ENCODE measurements at places on chromosomes 13 and 19.
A peak's percentile ranks its signal among the peaks of the same experiment; 100 is the strongest.

- DNase-seq, result no peak
Observed at GRCh38 chr13:86085890-86086289, 286.7 kb upstream of the SLITRK6 start.

- no peak for DNase-seq
Observed at GRCh38 chr19:3145909-3146676, 10.3 kb downstream of the GNA15 start.

GRCh38 chr13:24911133-24911908 lies 147.4 kb downstream of the RNF17 start:
- no peak for DNase-seq

- no peak for DNase-seq
Observed at GRCh38 chr13:102461302-102461701, 59.5 kb upstream of the FGF14 start.

GRCh38 chr13:94968040-94968756 lies 255.9 kb upstream of the SOX21 start:
- peak; percentile 67 for DNase-seq

- peak; percentile 95 for DNase-seq
Observed at GRCh38 chr19:13152974-13153568, 2.9 kb downstream of the IER2 start.

DNA sequence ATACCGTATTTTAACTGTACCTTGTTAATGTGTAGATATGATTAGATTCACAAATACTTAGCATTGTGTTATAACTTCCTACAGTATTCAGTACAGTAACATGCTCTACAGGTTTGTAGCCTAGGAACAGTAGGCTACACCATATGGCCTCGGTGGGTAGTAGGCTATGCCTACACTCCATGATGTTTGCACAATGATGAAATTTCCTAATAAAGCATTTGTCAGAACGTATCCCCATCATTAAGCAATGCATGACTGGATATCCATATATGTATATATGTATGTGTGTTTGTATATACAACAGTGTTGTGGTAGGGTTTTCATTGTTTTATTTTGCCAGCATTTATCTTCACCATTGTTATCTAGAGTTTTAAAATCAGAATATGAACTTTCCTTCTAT lies 119.4 kb downstream of the SLC7A1 start:
- no peak for DNase-seq

DNA sequence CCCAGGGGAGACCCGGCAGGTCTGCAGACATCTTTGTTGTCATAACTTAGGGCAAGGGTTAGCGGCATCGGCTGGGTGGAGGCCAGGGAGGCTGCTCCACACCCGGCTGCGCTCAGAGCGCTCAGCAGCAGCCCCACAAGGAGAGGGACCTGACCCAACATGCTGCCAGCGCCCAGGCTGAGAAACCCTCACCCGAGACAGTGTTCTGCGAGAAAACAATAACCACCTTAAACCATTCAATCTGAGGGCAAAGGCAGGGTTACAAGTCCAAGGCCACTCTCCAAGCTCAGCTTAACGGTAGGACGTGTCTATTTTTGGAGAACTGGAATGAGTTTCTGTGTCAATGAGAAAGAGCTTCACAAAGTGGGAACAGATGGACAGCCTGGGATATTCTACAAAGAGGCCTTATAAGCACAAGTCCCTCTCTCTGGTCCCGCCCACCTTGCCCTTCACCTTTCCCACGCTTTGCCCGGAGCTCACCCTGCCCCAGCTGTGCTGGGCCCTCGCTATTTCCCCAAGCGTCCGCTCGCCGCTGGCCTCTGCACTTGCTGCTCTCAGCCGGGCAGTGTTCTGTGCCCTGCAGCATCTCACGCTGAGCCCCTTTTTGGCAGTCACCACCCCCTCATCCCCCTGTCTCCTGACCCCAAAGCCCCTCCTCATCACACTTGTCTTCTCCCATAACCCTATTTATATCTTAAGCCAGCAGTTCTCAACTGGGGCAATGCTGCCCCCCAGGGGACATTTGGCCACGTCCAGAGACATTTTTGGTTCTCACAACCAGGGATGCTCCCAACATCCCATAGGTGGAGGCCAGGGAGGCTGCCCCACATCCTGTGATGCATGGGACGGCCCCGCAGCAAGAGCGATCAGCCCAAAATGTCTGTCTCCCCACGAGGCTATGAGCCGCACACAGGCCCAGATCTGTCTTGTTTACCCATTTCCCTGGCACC lies 17.6 kb downstream of the PPP1R12C start:
- peak; percentile 73 for DNase-seq

- DNase-seq, result no peak
Observed at GRCh38 chr19:19155495-19156219, 14.4 kb downstream of the MEF2B start.

DNA sequence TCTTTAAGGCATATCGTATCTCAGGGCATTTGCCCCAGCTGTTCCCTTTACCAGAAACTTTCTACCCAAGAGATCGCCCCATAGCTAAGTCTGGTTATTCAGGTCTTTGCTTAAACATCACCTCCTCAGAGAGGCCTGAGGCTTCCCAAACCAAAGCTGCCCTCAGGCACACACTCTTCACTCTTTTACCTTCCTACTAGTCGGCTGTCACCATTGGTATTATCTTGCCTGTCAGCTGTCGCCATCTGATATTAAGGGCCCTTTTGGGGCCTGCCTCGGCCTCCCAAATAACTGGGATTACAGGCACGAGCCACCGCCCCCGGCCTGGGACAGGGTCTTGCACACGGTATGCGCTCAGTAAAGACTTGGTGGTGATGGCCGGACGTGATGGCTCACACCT lies 1.0 kb downstream of the GADD45GIP1 start:
- DNase-seq, result no peak

DNA sequence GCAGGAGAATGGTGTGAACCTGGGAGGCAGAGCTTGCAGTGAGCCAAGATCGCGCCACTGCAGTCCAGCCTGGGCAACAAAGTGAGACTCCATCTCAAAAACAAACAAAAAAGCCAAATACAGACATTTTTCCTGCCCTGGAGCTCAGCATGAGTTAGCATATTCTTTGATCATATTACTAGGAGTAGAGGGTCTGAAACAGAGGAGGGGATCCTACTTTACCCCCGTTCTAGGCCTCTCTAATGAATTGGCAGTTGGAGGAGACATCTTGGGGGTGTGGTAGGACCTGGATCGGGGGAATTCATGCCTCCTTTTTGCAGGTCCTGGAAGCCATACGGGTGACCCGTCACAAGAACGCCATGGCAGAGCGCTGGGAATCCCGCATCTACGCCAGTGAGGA lies 12.3 kb downstream of the MISP start:
- no peak for DNase-seq

- DNase-seq, result no peak
Observed at GRCh38 chr19:35932291-35932936, 3.8 kb upstream of the LRFN3 start.

GRCh38 chr19:32928806-32929205 lies 43.0 kb downstream of the CEP89 start:
- no peak for DNase-seq

DNA sequence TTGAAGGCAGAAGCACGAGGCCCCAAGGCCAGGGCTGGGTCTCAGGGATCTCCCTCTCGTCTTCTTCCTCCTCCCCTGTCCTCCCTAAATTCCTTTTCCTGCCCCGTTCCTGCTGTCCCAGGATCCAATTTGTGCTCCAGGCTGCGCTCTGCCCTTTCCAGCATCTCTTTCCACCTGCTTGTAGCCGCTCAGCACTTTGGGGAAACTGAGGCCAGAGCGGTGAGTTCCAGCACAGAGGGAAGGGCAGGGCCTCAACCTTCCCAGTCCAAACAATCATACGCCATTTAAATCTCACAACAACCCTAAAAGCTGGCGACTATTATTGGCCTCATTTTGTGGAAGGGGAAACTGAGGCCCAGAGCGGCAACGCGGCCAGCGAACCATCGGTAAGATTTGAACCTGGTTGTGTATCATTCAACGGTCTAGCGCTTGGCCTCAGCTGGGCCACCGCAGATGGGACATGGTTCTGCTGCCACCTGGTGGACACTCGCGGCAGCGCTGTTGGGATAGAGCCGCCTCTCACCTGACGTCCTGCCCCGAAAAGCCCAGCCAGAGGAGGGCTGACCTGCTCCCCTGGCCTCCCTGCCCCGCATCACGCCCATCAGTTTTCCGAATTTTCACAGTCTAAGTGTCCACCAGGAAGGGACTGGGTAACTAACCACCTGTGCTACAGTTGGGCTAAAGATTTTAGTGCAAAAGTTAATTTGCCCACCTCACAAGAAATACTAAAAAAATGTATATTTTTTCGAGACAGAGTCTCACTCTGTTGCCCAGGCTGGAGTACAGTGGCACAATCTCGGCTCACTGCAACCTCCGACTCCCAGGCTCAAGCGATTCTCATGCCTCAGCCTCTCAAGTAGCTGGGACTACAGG lies 4.2 kb upstream of the RPL18A start:
- peak; percentile 95 for DNase-seq

GRCh38 chr19:40907968-40908735 lies 26.1 kb upstream of the CYP2A7 start:
- peak; percentile 72 for DNase-seq

DNA sequence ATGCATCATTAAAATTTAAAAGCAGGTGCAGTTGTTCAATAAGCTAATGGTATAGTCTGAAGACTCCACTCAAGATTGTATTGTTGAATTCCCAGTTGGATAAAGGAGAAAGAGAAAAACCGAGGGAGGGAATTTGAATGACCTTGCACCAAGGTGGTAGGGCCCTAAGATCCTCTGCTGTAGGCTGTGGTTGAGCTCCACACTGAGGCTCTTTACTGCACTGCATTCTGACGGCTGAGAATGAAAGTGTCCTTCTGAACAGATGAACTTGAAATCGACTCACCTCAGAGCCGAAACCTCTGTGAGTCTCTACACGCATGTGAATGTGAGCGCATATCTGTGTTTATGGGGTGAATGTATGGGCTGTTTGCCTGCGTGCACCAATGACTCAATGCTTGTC lies 388.9 kb upstream of the DACH1 start:
- DNase-seq, result peak; percentile 58

- DNase-seq, result no peak
Observed at GRCh38 chr13:44465318-44465717, 91.7 kb downstream of the SERP2 start.

GRCh38 chr19:34969721-34970120 lies 5.7 kb upstream of the ZNF792 start:
- no peak for DNase-seq

DNA sequence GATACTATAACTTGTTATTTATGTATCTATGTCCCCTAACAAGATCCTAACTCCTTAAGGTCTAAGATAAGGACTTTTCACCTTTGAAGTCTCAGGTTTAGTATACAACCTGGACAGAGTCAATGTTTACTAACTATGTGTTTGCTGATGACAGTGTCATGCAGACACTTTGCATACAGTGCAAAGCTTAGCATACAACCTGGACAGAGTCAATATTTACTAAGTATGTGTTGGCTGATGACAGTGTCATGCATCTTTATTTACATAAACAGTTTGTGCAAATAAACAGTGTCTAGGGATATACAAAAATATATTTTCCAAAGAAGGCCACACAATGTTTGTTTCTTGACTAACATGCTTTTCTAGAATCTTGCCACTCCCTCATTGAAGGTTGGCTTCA lies 34.7 kb downstream of the DCT start:
- DNase-seq, result no peak

GRCh38 chr19:39194832-39195542 lies 1.8 kb upstream of the NCCRP1 start:
- DNase-seq, result no peak

DNA sequence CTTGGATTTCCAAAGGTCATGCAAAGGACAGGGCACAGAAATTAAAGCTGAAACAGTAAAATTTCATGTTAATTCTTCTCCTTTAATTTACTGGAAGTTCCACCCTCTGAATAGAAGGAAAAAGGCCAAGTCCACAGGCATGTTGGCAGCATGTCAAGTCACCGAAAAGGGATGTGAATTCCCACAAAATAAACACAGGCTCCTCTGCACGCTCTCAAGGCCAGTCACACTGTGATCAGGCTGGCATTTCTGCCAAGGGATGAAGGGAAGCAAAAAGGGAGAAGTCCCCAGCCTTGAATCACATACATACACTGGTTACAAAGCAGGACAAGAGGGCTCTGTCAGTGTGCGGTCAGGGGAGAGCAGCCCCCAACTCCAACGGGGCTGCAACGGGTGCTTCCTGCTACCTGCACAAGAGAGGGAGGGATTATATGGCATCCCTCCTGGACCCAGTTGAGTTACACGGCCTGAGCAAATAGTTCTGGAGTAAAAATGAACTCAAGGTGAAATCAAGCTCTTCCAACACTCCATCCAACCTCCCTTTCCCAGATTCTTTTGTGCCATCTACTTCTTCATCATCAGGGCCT lies 6.9 kb downstream of the DCLK1 start:
- DNase-seq, result no peak

GRCh38 chr13:44287958-44288357 lies 85.7 kb upstream of the SERP2 start:
- DNase-seq, result no peak

GRCh38 chr13:49571299-49572240 lies 13.8 kb downstream of the RCBTB1 start:
- DNase-seq, result no peak

DNA sequence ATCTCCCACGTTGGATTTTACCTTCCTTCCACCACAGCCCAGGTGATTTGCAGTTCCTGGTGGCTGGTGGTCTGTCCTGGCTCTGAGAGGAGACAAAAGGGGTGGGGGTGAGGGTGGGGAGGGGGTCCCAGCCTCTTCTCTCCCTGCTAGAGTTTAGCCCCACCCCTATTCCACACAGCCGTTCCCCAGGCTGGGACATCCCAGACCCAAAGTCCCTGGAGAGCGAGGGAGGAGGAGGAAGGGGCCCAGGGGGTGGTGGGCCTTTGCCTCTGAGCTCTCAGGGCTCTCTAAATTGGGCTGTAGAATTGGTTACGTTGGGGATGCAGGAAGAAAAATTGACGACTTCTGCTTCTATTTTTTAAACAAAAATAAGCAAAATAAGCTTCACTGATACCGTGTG lies 81.9 kb downstream of the SLC6A16 start:
- DNase-seq, result no peak

GRCh38 chr19:30449078-30449590 lies 77.0 kb downstream of the ZNF536 start:
- DNase-seq, result no peak

GRCh38 chr13:98983182-98983581 lies 5.3 kb upstream of the DOCK9 start:
- DNase-seq, result no peak

DNA sequence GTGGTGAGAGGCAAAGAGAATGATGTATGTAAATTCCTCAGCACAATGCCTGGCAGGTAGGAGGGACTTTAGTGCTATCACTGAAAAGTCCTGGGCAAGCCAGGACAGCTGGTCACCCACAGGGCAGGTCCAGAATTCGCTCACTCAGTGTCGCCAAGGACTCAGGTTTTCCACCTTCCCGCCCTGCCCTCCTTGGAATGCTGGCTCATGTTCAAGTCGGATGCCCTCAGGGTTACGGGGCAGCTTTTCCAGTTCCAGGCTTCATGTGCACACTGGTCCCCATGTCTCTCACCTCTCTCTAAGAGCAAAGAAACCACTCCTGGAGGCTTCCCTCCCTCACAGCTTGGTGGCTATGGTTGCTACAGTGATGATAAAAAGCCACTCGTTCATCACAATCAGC lies 24.8 kb upstream of the NAXD start:
- DNase-seq, result no peak

- no peak for DNase-seq
Observed at GRCh38 chr19:21028969-21029268, 8.5 kb downstream of the ZNF430 start.

GRCh38 chr13:53398051-53398450 lies 369.4 kb downstream of the OLFM4 start:
- no peak for DNase-seq

GRCh38 chr19:5112681-5113575 lies 144.0 kb downstream of the KDM4B start:
- DNase-seq, result no peak

GRCh38 chr13:75307370-75307949 lies 174.5 kb downstream of the TBC1D4 start:
- DNase-seq, result no peak
